Pancreas (tissue), 10 donors: ENCODE measurements at places on chromosomes 7 and 10. TPM values are rescaled to one million over a fixed set of nuclear protein-coding genes. Genes with fewer than 3 reads are reported as not detected.

DNA sequence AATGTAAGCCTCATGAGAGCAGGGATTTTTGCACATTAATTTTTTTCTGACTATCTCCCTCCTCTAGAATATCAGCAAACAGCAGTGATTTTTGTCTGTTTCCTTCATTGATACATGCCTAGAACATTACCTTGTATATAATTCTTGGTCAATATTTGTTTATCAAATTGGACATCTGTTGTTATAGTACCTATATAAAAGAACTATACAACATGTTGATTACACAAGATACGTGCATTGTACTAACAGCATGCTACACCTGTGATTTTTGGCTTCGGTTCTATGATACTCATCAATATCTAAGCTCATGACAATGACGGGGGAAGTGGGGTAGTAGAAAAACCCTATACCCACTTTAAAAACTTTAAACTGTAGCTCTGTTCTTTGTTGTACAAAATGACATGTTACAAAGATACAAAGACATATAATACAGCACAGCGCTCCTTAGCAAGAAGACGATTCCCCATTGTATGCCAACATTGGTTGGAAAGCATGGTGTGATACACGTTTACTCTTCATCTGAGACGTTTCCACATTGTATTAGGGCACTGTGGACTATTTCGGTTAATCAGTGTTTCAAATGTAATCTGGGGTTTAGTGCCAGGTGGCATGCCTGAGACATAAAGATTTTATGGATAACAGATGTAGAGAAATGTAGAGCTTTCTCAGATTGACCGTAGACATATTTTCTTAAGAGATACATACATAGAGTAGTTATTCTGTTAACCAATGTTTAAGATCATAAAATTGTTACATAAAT, 70.5 kb upstream of the FOXP2 start:
- no peak for DNase-seq

- no peak for DNase-seq
Observed at GRCh38 chr7:36506820-36507219, 117.2 kb downstream of the ANLN start.

The CLEC5A gene
- 1.1 TPM for total RNA-seq

GRCh38 chr10:98745645-98746044, 298.9 kb upstream of the HPS1 start:
- no peak for DNase-seq

The SEMA3E gene
- 1.5 TPM for total RNA-seq

DNA sequence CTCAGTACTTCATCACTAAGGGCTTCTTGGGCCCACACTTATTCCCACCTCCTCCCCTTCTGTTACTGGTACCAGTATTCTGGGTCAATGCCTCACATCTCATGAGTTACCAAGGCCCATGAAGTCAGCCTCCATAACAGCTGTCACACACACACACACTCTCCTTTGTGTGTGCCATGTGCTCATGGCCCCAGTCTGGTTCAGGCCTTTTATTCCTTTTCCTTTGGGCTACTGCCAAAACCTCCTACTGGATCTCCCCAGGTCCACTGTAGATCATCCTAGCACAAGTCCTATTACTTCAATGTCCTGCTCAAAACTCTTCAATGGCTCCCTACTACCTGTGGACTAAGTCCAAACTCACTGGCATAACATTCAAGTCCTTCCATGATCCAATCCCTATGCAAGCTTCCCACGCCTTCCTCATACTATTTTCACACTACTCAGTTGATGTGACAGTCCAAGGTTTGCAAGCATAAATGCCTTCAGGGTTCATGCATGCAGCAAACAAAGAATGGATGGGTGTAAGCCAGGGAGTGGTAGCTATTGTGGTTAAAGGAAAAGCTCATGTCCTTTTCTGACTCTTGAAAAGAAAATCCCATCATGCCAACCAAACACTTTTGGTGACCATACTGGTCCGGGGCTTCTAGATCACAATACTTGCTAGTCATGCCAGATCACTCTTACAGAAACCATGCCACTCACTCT, 68.1 kb downstream of the CCDC6 start:
- no peak for DNase-seq

The ITPRID1 gene
- total RNA-seq = 0.06 TPM

DNA sequence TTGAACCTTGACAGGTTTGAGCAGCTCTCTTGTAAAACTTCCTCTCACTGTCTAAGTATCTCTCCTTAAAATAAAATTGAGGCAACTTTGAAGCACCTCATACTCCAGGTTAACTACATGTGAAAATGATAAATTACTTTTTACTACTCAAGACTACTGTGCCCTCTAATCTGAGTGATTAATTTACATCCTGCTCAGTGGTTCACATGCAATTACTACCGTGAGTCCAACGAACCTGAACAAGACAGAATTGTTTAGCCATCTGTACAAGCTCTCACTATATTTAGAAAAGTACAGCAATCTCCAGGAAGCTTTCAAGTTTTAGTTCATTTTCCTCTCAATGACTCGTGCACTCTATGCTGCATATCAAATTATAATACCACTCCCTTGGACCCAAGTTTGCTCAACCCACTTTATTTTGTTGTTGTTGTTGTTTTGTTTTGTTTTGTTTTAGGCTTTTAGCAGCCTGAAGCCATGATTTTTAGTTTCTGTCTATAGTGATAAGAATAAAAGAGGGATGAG, 21.2 kb downstream of the PDE1C start:
- no peak for DNase-seq

DNA sequence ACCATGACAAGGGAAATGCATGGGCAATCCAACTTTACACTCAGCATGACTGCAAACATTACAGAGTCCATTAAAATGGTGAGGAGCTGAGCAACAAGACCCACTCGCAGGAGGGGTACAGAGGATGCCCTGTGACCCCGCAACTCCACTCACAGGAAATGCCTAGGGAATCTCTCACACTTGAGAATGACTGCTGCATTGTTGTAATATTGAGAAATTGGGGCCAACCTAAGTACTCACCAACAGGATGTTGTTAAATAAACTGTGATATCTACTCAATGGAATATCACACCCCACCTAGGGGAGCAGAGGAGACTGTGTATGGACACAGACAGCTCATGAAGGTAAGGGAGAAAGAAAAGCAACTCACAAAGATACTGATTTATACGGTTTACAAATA, 53.4 kb upstream of the CAMK2B start:
- no peak for DNase-seq

GRCh38 chr7:74280985-74281384, 8.2 kb upstream of the CLIP2 start:
- no peak for DNase-seq

The TEX47 gene
- not detected for total RNA-seq

GRCh38 chr7:28096713-28097112, 83.9 kb downstream of the JAZF1 start:
- DNase-seq = peak; percentile 29

GRCh38 chr7:140641524-140642195, 1.0 kb upstream of the DENND2A start:
- no peak for DNase-seq

DNA sequence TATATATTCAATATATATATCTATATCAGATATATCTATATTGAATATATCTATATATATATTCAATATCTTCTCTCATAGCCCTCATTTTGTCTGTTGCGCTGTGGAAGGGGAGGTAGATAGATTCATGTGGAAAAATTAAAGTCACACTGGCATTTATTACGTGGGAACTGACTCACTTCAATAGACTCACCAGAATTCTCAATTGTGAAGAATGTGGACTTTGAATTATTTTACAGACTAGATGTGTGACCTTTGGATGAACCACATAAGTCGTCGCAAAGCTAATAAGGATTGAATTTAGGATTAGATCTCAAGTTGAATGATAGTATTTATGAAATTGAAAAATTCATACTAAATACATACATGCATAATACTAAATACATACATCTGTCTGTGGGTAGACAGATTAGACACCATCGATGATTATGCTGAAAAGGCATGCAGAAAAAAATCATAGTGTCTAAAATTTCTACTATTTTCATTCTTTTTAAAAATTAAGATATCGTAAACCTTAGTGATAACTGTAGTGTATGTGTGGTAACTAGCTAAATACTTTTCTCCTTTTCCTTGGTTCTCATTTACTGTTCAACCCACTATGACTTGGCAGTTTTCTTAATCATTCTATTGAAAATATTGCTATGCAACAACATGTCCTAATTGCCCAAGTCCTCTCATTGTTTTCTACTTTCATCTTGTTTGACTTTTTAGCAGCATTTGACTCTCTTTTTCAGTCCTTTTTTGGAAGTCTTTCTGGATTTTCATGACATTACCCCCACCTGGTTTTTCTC, 61.8 kb upstream of the A1CF start:
- DNase-seq = no peak

The ZWINT gene
- total RNA-seq = 1.1 TPM

GRCh38 chr7:91264924-91265681, 870 bp downstream of the FZD1 start:
- DNase-seq = peak; percentile 62

GRCh38 chr7:105910172-105910571, 33.8 kb upstream of the ATXN7L1 start:
- DNase-seq = no peak

GRCh38 chr7:105618016-105618296, 36.7 kb upstream of the EFCAB10 start:
- DNase-seq = no peak

The HHEX gene
- total RNA-seq = 27.6 TPM

DNA sequence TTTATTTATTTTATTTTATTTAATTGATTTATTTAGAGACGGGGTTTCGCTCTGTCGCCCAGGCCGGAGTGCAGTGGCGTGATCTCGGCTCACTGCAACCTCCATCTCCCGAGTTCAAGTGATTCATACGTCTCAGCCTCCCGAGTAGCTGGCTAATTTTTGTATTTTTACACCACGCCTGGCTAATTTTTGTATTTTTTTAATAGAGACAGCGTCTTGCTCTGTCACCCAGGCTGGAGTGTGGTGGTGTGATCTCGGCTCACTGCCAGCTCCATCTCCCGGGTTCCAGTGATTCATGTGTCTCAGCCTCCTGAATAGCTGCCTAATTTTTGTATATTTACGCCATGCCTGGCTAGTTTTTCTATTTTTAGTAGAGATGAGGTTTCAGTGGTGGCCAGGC, 34.2 kb downstream of the AP5Z1 start:
- DNase-seq = no peak

The CFAP69 gene
- 2.6 TPM for total RNA-seq

GRCh38 chr10:20990604-20991003, 93.5 kb upstream of the NEBL start:
- DNase-seq = no peak

DNA sequence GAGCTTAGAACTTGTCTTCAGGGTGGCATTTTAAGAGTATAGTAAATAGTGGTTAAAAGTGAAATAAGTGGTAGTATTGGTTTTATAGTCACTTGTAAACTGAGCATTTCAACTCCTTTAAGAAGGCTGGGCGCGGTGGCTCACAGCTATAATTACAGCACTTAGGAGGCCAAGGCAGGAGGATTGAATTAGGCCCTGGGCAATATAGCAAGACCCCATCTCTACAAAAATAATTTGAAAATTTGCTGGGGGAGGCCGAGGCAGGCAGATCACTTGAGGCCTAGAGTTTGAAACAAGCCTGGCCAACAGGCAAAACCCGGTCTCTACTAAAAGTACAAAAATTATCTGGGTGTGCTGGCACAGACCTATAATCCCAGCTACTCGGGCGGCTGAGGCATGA, 64.4 kb upstream of the BAMBI start:
- no peak for DNase-seq

DNA sequence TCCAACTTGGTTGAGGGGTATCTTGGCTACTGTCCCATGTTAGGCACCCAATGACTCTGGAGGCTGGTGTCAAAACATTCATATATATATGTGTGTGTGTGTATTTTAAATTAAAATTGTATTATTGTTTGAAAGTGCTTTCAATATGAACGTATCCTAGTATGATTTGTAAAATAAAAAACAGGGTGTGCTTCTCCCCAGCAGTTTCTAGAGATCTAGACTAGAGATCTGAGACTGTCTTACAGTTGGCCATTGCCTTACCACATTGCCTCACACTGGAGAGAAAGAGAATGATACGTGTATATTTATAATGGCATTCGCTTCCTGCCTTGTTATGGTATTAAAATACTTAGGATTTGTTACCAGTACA, 1.2 kb downstream of the BAG3 start:
- DNase-seq = no peak

GRCh38 chr7:51366930-51367613, 50.5 kb upstream of the COBL start:
- no peak for DNase-seq

DNA sequence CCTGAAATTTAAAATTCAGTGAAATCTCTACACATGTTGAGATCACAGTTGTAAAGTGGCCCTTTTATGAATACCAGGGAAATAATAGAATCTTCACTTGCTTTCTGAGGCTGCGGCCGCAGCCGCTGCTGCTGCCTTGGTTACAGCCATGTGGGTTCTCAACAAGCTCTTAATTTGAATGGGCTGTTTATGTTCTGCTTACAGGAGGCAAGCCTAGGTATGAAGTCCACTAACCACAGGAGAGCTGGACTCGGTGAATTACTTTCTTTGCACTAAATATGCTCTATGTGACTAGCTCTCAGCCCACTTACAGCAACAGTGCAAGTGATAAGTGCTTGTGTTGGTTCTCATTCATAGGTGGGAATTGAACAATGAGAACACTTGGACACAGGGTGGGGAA, 410.8 kb downstream of the SFMBT2 start:
- no peak for DNase-seq

DNA sequence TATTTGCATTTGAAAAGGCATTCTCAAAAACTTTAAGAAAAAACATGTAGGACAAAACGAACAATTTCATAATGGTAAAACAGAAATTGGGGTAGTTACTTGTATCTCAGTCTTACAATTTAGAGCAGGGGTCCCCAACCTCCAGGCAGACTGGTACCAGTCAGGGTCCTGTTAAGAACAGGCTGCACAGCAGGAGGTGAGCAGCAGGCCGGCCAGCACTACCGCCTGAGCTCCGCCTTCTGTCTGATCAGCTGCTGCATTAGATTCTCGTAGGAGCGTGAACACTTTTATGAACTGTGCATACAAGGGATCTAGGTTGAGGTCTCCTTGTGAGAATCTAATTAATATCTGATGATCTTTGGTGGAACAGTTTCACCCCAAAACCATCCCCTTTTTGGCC, 77.3 kb downstream of the SEMA3A start:
- DNase-seq = no peak

- no peak for DNase-seq
Observed at GRCh38 chr7:98921608-98922372, 43.5 kb downstream of the TRRAP start.

- no peak for DNase-seq
Observed at GRCh38 chr7:83696101-83696500, 47.2 kb upstream of the SEMA3E start.

DNA sequence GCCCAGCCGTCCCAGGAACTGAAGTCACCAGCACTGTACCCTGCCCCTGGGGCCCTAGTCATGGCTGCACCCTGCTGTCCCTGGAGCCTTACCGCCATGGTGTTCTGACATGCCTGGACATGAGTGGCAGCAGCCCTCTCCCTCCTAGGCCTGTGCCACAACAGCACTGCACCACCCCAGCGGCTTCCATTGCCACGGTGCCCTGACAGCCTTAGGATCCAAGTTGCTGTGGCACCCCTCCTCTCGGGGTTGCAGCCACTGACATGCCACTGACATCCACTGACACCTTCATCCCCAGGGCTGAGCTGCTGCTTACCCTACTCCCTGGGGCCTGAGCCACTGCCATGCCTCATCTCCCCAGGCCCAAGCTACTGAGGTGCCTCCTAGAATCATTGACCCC, 39.6 kb upstream of the SHH start:
- no peak for DNase-seq
